NCI-H345 (cell line): ENCODE measurements at places on chromosomes 12 and 14.

- no peak for DNase-seq
Measured at GRCh38 chr14:53149668-53150316, 3.3 kb downstream of the DDHD1 start.

- no peak for DNase-seq
Measured at GRCh38 chr12:76548222-76548837, 11.2 kb downstream of the OSBPL8 start.

- no peak for DNase-seq
Measured at GRCh38 chr12:56243731-56244181, 13.9 kb downstream of the SLC39A5 start.

DNA sequence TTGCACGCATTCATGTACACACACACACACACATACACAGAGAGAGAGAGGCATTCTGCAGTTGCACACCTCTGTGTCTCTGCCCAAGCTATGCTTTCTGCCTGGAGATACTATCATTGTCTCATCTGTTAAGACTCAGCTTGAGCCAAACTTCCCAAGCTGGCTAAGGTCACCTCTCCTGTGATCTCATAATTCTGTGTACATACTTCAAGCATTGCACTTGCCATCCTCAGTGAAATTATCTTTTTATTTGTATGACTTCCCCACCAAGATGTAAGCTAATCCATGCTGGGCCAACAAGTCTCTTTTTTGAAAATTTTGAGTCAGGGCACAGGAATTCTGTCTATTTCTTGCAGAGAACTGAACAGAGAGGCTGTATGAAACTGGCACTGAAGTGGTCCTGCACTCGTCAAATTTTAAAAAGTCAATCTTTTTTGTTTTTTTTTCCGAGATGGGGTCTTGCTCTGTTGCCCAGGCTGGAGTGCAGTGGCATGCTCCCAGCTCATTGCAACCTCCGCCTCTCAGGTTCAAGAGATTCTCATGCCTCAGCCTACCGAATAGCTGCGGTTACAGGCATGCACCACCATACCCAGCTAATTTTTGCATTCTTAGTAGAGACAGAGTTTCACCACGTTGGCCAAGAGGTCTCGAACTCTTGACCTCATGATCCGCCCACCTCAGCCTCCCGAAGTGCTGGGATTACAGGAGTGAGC, 44.3 kb downstream of the TMTC1 start:
- DNase-seq: no peak

DNA sequence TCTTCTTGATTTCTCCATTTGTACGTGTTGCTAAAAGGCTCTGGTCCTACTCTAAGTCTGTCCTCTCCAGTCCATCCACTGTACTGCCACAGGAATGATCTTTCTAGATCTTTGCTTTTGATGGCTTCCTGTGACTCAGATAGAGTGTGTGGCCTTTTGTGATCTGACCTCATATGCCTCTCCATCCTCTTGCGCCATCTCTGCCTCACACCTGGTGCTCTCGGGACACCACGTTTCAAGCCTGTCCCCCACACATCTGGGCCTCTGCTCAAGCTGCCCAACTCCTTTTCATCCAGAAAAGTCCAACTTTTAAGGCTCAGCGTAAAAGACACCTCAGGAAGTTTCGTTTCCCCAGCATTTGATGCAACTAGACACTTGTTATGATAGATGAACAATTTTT, 39.0 kb downstream of the DCAF4 start:
- no peak for DNase-seq

GRCh38 chr14:59239022-59239421, 50.6 kb downstream of the DAAM1 start:
- no peak for DNase-seq

GRCh38 chr12:74900232-74900631, 309.4 kb downstream of the KCNC2 start:
- no peak for DNase-seq

GRCh38 chr12:108833355-108833733, 24.0 kb downstream of the SSH1 start:
- no peak for DNase-seq

- no peak for DNase-seq
Measured at GRCh38 chr12:27161458-27162228, 79.3 kb upstream of the C12orf71 start.
